ENCODE measurements at places on chromosomes 4 and X.
A peak's percentile ranks its signal among the peaks of the same experiment; 100 is the strongest.

DNA sequence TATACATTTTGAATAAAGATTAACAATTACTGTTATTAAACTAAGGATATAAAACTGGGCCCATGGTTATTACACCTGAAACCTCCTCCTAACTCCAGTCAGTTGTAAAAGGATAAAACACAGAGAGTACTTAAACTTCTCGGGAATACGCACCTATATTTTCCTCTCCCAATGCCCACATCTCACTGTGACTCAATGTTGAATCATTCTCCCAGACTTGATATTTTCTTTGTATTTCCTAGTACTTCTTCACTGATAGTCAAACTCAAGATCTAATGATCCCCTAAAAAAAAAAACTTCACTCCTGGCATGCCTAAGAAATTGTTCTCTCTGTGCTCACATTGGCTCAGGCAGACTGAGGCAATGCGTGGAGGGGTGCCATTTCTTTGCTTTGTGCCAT, 212.5 kb upstream of the DKK2 start:
- no peak for DNase-seq

- no peak for DNase-seq
Observed at GRCh38 chr4:20193141-20193936, 58.4 kb upstream of the SLIT2 start.

DNA sequence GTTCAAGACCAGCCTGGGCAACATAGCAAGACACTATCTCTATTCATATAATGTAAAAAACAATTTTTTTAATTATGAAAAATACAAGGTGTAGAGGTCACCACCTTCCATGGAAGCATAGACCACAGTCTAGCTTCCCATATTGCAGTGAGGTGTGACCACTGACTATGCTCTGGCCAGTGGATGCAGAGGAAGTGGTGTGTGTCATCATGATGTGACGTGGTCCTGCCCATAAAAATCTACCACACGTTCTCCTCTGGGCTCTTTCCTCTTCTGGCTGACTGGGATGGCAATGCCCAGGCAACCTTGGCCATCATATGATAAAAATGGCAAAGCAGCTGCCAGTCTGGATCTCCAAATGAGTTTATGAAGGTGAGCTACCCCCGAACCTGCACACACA, 65.7 kb downstream of the RBM47 start:
- DNase-seq, result no peak

GRCh38 chr4:25454476-25454875, 77.4 kb downstream of the ANAPC4 start:
- no peak for DNase-seq

DNA sequence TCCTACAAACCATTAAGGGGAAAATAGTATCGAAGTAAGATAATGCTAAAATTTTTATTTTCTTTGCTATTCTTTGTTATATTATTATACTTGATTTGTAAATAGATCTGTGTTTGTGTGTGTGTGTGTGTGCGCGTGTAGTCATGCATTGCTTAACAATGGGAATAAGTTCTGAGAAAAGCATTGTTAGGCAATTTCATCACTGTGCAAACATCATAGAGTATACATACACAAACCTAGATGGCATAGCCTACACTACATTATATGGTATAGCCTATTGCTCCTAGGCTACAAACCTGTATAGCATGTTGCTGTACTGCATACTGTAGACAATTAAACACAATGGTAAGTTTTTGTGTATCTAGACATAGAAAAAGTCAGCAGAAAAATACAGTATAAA, 17.1 kb downstream of the MTTP start:
- DNase-seq, result no peak

DNA sequence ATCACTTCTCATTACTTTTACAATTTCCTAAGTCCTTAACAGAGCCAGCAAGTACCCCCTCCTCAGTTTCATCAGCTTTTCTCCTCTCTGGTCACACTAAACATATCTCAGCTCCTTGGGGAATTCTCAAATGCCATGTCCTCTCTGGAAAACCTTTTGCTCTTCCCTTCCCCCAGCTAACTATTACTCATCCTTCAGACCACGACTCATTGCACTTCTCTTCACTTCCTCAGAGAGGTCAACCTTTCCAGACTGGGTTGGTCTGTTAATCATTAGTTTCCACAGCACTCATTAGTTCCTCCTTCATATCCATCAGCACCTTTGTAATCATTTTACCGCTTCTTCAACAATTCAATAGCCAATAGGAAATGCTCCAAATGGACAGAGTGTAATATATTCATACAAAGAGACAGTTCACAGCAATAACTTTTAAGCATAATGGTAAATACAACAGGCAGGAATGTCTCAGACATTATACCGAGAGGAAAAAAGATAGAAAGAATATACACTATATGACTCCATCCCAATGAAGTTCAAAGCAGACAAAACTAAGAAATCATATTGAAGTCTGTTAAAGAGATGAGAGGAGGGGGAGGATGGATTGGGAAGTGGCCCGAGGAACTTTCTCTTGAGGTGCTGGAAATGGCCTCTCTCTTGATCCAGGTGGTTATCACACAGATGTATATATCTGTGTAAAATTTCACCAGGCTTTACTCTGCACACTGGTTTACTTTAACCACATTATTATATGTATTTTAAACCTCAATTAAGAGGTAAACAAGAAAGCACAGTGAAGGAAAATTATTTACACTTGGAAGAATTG, 39.6 kb downstream of the DDX60L start:
- DNase-seq, result no peak

- DNase-seq, result no peak
Observed at GRCh38 chr4:153310793-153311192, 33.7 kb upstream of the MND1 start.

- DNase-seq, result peak; percentile 13
Observed at GRCh38 chrX:97563531-97564133, 679.9 kb downstream of the RPA4 start.

DNA sequence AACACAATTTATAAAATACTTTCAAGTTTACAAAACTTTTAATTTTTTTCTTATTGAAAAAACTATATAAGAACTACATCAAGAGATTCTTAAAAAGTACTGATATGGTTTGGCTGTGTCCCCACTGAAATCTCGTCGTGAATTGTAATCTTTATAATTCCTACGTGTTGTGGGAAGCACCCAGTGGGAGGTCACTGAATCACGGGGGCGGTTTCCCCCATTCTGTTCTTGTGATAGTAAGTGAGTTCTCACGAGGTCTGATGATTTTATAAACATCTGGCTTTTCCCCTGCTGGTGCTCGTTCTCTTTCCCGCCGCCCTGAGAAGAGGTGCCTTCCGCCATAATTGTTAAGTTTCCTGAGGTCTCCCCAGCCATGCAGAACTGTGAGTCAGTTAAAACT, 88.5 kb downstream of the FRAS1 start:
- no peak for DNase-seq

GRCh38 chr4:73127839-73128453, 58.4 kb upstream of the COX18 start:
- no peak for DNase-seq

DNA sequence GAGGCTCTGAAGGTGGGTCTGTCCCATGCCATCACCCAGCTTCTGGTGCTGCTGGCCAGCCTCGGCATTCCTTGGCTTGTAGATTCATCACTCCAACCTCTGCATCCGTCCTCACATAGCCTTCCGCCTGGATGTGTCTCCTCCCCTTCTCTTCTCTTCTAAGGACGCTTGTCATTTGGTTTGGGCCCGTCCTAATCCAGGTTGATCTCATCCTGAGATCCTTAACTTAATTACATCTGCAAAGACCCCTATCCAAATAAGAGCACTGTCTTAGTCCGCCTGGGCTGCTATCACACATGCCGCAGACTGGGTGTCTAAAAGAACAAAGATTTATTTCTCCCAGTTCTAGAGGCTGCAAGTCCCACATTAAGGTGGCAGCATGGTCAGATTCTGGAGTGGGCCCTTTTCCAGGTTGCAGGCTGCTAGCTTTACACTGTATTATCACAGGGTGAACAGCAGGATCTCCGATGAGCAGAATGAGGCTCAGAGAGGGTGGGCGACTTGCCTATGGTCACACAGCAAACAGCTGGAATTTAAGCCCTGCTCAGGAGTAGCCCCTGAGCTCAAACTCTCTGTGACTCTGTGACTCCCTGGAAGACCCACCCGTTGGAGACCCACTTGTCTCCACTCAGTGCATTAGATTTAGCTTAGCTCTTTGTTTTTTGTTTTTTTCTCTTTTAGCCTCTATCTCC, 113.1 kb downstream of the STK32B start:
- DNase-seq, result no peak

DNA sequence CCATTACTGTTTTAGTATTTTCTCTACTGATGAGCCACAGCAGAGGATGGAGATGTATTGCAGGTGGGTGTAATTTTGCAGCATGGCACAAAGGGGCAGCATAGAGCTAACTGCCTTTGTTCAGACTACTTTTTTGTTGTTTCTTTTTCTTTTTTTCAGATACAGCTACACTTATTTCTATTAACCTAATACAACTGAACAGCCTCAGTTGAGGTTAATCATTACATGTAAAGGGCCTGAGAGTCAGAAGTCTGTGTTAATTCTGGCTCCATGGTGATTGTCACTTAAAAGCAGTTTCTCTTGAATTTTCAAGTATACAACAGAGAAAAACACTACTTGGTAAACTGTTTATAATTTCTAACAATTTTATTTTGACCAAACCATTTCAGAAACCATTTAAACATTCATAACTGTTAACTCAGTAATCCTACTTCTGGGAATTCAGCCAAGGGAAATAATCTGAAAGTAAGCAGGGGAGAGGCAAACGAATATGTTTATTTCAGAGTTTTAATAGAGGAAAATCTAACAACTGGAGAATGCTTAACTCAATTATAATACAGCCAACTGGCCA, 13.9 kb upstream of the PPEF2 start:
- DNase-seq, result peak; percentile 57

DNA sequence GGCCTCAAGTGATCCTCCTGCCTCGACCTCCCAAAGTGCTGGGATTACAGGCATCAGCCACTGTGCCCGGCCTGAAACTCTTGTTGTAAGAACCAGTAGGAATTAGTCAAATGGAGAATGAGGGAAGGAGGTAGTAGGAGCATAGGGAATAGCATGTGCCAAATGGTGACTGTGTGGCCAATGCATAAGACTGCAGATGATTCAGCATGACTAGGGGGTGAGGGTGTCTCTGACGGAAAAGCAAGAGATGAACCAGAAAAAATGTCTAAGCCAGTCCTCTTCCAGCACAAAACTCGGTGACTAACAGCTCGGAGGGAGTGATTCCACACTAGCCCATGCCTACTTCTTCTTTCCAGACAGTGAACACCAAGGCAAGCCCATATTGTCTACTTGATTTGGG, 58.2 kb upstream of the DUSP21 start:
- peak; percentile 26 for DNase-seq

DNA sequence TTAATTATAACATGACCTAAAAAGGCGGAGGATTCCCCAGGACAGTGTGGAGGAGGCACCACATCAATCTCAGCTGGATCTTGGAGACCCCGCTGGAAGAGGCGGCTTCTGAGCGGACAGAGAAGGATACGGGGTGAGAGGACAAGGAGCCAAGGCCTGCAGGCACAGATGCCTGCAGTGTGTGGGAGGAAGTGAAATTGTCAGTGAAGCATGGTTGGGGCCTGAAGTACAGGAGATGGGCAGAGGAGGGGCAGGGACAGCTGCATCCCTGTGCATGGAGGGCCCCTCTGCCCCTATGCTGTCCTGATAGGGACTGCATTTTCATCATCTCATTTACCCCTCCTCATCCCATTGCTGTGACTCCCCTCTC, 1.7 kb upstream of the SLC2A9 start:
- no peak for DNase-seq

GRCh38 chr4:67292636-67293035, 252.7 kb downstream of the CENPC start:
- DNase-seq, result no peak

DNA sequence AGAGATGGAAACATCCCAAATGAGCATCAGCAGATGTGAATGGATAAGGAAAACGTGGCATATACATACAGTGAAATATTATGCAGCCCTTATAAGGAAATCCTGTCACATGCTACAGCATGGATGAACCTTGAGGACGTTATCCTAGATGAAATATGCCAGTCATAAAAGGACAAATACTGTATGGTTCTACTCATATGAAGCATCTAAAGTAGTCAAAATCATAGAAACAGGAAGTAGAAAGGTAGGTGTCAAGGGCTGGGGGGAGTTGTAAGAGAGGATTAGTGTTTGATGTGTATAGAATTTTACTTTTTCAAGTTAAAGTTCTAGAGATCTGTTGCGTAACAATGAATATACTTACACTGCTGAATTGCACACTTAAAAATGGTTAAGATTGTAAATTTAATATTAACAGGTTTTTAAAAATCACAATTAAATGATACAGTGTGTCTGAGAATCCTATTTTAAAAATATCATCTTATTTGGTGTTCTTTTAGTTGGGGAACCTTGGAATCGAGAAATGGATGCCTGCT, 58.5 kb downstream of the KDM6A start:
- DNase-seq, result no peak

DNA sequence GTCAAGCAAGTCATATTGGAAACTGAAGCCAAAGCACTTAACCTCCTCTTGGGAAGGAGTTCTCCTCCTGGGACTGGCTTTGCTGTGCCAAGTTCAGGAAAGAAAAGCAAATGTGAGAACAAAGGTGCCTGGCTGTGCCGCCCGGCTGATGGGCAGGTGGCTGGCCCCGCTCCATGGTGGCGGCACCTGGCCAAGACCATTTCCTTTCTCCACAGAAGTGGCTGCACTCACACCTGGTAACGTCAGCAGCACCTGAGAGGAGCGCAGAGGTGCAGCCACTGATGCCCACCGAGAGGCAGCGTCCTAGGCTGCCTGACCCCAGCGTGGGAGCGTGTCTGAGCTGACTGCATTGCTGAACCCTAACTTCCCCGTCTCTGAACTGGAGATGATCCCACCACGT, 54.3 kb downstream of the DCTD start:
- DNase-seq, result no peak

DNA sequence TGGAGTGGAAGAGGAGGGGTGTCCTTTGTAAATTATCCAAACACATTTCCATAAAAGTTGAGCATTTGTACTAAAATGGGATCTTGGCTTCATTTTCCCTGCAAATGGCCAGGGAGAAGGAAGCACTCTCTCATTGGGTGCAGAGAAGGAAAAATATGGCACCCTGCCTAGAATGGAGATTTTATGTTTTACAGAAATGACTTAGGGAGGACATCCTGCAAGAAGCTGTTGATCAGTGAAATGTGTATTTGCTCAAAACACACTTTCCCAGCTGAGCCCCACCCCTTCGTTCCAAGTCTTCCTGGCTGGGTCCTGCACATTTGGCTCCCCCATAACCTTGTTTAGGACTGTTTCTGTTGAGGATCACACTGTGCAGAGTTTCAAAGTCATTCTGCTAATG, 213.5 kb upstream of the TAPT1 start:
- DNase-seq, result no peak

DNA sequence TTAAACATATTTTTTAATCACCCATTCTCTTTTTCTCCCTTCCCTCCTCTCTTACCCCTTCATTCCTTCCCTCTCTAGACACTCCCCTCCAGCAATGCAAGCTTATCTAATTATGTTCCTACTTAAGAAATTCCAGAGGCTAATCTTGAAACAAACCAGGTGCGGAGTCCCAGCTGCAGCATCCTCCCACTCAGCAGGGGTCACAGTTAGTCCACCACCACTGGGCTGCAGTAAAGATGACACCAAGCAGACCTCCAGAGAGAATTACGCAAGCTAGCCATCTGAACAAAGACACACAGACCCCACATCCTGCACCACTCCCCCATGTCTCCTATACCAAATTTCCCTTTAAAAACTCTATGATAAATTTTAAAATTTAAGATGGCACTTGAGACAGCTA, 13.9 kb upstream of the SEC24B start:
- DNase-seq, result no peak

- no peak for DNase-seq
Observed at GRCh38 chr4:152843481-152844090, 63.8 kb downstream of the ARFIP1 start.

All from AG04450 (cell line).